Astrocyte of the cerebellum (primary cell): ENCODE measurements at places on chromosomes 13 and 19.

DNA sequence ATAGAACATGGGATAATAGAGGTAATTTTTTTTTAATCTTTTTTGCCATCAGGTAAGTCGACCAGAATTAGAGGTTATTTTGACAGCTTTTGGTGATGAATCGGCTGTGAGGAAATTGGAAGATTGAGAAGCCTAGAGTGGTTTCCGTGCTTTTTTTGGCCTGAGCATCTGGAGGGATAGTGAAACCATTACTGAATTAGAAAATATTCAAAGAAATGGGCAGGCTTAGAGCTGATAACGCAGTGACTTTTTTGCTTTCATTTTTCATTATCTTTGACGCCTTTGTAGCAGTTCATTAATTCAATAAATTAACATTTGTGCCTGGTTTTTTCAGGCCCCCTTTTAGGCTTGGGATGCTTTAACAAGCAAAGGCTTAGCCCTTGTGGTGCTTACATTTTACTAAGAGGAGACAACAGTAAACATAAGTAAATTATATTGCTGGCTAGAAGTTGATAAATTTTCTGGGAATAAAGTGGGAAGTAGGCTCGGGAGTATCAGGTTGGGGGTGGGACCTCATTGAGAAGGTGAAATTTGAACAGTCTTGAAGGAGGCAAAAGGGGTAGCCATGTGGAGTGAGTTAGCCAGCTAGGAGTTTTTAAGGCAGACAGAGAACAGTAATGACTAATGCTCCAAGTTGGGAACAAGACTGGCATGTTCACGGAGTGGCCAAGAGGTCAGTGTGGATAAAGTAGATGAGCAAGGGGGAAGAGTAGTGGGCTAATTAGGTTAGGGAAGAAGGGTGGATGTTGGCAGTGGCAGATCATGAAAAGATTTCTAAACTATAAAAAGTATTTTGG is 36.5 kb downstream of the GTF2F2 start:
- DNase-seq = no peak

- DNase-seq = no peak
These were observed 78.0 kb downstream of the ATP11A start for GRCh38 chr13:112767506-112768471.

- no peak for DNase-seq
These were observed 276.7 kb downstream of the POU4F1 start for GRCh38 chr13:78326633-78327032.

GRCh38 chr13:95650696-95651095 is 6.2 kb upstream of the DZIP1 start:
- no peak for DNase-seq

GRCh38 chr19:44614313-44614712 is 950 bp downstream of the IGSF23 start:
- no peak for DNase-seq

DNA sequence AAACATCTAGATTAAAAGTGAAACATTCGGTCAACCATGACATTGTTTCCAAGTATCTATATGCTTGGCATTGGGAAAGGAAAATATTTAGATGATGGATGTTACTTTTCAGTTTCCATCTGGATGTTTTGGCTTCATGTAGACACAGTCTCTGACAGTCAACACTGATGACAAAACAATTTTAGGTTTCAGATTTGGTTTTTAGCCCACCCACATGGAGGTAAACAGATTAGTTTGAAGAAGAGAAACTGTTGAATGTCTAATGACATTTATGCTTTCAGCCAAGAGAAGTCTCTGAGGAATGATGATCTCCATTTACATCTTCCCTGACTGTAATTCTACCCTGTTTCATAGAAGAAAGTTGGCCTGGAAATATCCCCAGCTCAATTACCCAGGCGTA is 379.1 kb downstream of the SLITRK6 start:
- no peak for DNase-seq

DNA sequence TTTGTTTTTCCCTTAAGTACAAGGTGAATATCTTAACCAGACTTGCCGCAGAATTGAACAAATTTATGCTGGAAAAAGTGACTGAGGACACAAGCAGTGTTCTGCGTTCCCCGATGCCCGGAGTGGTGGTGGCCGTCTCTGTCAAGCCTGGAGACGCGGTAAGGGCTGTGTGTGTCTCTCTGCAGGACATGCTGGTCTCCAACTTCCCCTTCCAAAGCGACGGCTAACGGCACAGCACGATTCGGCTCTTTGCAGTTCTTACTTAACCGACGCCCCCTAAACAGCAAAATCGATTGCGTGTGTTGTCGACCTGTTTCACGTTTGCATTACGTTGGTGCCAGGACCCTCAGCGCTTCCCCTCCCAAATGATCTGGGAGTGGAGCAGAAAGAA is 73.2 kb downstream of the GGACT start:
- no peak for DNase-seq

GRCh38 chr19:36059180-36059910 is 4.6 kb downstream of the WDR62 start:
- no peak for DNase-seq

- no peak for DNase-seq
These were observed 16.2 kb upstream of the IFT88 start for GRCh38 chr13:20550799-20551198.
